ENCODE measurements at places on chromosomes 16 and 17. TPM values are rescaled to one million over a fixed set of nuclear protein-coding genes. Genes with fewer than 3 reads are reported as not detected.
A peak's percentile ranks its signal among the peaks of the same experiment; 100 is the strongest.

Gene NHLRC4
- 2.3 TPM for total RNA-seq

Gene ARL5C
- not detected for total RNA-seq

Gene TOX3
- total RNA-seq = 7.0 TPM

Gene HP
- total RNA-seq = not detected

Gene PTX4
- total RNA-seq = not detected

Gene HAP1
- total RNA-seq = 0.45 TPM

Gene KIAA0513
- total RNA-seq = 6.0 TPM

Gene SAMD14
- total RNA-seq = 17.3 TPM

Gene PPP1R27
- 0.35 TPM for total RNA-seq

Gene RASL10B
- 20.5 TPM for total RNA-seq

GRCh38 chr16:52086901-52087300 is 460.0 kb downstream of the TOX3 start:
- peaks cover 37% of the 10 kb centered on the region for H3K27me3 ChIP-seq
- H3K36me3 ChIP-seq = no peaks in the 10 kb centered on the region
- no peak for DNase-seq
- H3K4me3 ChIP-seq = no peak overlapping the region
- no peaks in the 10 kb centered on the region for H3K4me1 ChIP-seq

GRCh38 chr17:58388302-58389190 is 28.8 kb downstream of the RNF43 start:
- no peaks in the 10 kb centered on the region for H3K27me3 ChIP-seq
- H3K4me3 ChIP-seq = no peak overlapping the region
- DNase-seq = no peak
- H3K27ac ChIP-seq = peak overlapping the region; percentile 66

- H3K27ac ChIP-seq = peak overlapping the region; percentile 21
- peak overlapping the region; percentile 44 for H3K4me3 ChIP-seq
- H3K4me1 ChIP-seq = peaks cover 13% of the 10 kb centered on the region
- peaks cover 4% of the 10 kb centered on the region for H3K27me3 ChIP-seq
- peaks cover 10% of the 10 kb centered on the region for H3K36me3 ChIP-seq
Measured at GRCh38 chr17:17305281-17305801, 2.2 kb downstream of the NT5M start.

DNA sequence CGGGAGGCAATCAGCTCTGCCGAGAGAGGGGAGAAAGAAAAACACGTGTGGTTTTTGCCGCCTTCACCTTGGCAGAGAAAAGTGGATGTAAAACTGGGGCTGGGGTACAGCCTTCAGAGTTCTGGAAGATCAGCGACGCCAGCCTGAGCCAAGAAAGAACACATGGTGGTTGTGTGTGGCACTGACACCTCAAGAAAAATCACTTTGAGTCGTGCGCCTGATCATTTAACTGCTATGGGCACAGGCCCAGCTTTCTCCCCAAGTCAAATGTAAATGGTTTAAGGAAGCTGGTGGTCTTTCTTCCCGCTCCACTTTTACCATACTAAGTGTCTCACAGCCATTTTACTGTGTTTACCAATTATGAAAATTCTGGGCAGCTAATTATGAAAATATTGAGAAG is 461.8 kb upstream of the SOX9 start:
- no peak for DNase-seq
- H3K4me1 ChIP-seq = no peaks in the 10 kb centered on the region
- no peak overlapping the region for H3K27ac ChIP-seq
- H3K4me3 ChIP-seq = no peak overlapping the region

DNA sequence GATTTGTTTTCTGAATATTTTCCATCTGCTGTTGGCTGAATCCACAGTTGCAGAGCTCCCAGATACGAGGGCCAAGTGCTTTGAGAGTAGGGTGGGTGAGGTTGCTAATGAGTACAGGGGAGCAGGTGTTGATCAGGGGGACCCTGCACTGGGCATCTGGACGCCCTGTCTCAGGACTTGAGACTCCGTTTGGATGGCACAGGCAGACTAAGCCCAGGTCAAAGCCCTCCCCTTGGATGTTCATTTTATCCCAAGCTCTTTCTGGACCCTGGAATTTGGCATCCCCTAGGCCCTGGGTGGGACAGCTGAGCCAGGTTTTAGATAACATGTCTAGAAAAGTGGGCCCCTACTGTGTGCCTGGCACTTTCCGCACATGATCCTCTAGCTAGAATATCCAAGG is 12.1 kb downstream of the USP6 start:
- H3K4me3 ChIP-seq = no peak overlapping the region
- H3K4me1 ChIP-seq = no peaks in the 10 kb centered on the region
- H3K36me3 ChIP-seq = no peaks in the 10 kb centered on the region
- H3K27me3 ChIP-seq = peaks cover 35% of the 10 kb centered on the region

DNA sequence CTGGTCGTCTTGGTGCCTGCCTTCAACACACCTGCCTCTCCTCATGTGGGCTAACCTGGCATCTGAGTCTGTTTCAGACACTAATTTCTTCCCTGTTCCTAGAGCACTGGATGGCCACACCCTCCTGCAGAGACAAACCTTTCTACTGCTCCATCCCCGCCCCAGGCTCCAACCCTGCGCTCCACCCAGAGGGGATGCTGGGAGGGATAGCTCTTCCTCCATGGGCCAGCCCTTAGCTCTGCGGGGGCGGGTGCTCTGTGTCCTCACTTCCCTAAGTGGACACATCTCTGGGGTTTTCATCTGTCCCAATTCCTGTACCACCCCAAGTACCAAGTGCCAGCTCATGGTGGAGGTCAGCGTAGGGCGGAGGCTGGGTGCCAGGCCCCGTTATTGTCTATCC is 11.0 kb upstream of the CRISPLD2 start:
- no peaks in the 10 kb centered on the region for H3K36me3 ChIP-seq
- no peak overlapping the region for H3K27ac ChIP-seq
- H3K27me3 ChIP-seq = peaks cover 5% of the 10 kb centered on the region
- DNase-seq = no peak

DNA sequence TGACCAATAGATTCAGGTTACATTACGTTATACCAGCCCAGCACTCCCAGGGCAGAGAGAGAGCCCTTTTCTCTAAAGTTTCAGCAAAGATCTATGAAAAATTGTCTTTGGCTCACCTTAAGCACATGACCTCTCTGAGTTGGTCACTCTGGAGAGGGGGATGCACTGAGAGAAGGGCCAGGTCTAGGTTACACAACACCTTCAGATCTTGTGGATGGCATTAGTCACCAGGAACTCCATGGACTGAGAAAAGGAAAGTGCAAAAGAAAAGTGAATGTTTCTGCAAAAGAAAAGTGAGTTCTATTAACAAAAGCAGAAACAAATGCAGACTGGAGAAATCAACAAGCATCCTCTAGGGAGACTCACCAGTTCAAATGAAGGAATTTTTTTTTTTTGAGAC is 253.3 kb upstream of the SALL1 start:
- H3K4me1 ChIP-seq = no peaks in the 10 kb centered on the region
- H3K36me3 ChIP-seq = no peaks in the 10 kb centered on the region
- H3K27me3 ChIP-seq = peaks cover 4% of the 10 kb centered on the region
- H3K4me3 ChIP-seq = no peak overlapping the region

GRCh38 chr16:14202697-14203096 is 131.6 kb downstream of the MRTFB start:
- peak overlapping the region; percentile 43 for H3K27ac ChIP-seq
- DNase-seq = no peak
- peaks cover 15% of the 10 kb centered on the region for H3K36me3 ChIP-seq
- H3K27me3 ChIP-seq = no peaks in the 10 kb centered on the region

GRCh38 chr17:70875729-70876310 is 706.5 kb downstream of the KCNJ2 start:
- H3K27ac ChIP-seq = peak overlapping the region; percentile 56
- H3K36me3 ChIP-seq = no peaks in the 10 kb centered on the region
- no peak overlapping the region for H3K4me3 ChIP-seq

GRCh38 chr16:65751622-65752521 is 614.6 kb upstream of the CDH5 start:
- H3K4me3 ChIP-seq = no peak overlapping the region
- peak overlapping the region; percentile 9 for H3K27ac ChIP-seq
- peaks cover 31% of the 10 kb centered on the region for H3K4me1 ChIP-seq
- H3K36me3 ChIP-seq = no peaks in the 10 kb centered on the region
- peaks cover 11% of the 10 kb centered on the region for H3K27me3 ChIP-seq

DNA sequence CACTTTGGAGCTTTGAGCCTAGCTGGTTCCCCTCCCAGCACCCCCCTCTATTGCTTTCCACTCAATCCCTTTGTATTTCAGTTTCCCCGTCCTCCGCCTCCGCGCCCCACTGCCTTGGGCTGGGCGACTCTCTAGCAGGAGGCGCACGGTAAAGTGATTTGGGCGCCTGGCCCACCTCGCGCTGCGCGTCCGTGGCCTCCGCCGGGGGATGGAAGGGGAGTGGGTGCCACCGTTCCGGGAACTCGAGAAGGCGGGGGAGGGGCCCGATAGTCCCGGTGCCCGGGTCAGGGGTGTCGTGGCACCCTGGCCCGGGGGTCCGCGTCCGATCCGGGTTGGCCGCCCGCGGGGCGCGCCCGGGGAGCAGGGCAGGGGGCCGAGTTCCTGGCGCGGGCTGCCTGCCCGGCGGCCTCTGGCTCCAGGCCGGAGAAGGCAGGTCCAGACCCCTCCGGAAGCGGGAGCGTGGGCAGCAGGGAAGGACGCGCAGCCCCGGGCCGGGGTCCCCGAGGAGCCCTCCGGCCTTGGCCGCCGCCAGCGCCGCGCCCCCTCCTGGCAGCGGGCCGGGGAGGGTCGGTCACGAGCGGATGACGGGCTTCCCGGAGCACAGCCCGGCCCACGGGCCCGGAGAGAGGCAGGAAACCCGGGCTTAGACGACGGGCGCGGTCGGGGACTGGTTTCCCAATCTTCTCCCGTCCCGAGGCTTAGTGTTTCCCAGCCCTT is 15.8 kb downstream of the MEOX1 start:
- H3K27me3 ChIP-seq = peaks cover 2% of the 10 kb centered on the region
- H3K36me3 ChIP-seq = no peaks in the 10 kb centered on the region
- no peak overlapping the region for H3K27ac ChIP-seq

- H3K27me3 ChIP-seq = no peaks in the 10 kb centered on the region
- peaks cover 12% of the 10 kb centered on the region for H3K4me1 ChIP-seq
- H3K36me3 ChIP-seq = no peaks in the 10 kb centered on the region
- peak overlapping the region; percentile 68 for H3K27ac ChIP-seq
Measured at GRCh38 chr17:19024101-19025078, 19.8 kb upstream of the FAM83G start.

- H3K36me3 ChIP-seq = no peaks in the 10 kb centered on the region
- H3K27ac ChIP-seq = no peak overlapping the region
- no peak for DNase-seq
- H3K4me3 ChIP-seq = no peak overlapping the region
- peaks cover 97% of the 10 kb centered on the region for H3K27me3 ChIP-seq
Measured at GRCh38 chr17:45789874-45790273, 5.8 kb downstream of the CRHR1 start.

DNA sequence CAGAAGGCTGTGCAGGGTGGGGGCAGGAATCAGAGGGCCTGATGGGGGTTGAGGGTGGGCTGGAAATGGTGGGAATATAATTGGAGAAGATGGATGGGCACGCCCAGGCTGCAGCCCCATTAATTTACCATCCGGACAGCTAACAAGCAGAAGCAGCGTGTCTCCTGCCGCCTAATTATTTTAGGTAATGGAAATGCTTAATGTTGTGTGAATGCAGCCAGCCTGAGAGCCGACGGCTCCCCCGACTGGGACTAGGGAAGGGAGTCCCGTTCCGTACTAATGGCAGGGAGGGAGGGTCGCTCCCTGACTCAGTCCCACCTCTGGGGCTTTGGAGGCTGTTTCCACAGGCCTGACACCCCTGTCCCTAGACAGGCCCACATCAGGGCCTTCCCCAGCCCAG is 4.7 kb upstream of the OVCA2 start:
- no peak overlapping the region for H3K4me3 ChIP-seq
- H3K4me1 ChIP-seq = peaks cover 8% of the 10 kb centered on the region
- H3K36me3 ChIP-seq = peaks cover 17% of the 10 kb centered on the region
- no peaks in the 10 kb centered on the region for H3K27me3 ChIP-seq

- no peak for DNase-seq
- no peak overlapping the region for H3K4me3 ChIP-seq
- no peaks in the 10 kb centered on the region for H3K4me1 ChIP-seq
Measured at GRCh38 chr16:49121636-49122035, 160.0 kb downstream of the CBLN1 start.

DNA sequence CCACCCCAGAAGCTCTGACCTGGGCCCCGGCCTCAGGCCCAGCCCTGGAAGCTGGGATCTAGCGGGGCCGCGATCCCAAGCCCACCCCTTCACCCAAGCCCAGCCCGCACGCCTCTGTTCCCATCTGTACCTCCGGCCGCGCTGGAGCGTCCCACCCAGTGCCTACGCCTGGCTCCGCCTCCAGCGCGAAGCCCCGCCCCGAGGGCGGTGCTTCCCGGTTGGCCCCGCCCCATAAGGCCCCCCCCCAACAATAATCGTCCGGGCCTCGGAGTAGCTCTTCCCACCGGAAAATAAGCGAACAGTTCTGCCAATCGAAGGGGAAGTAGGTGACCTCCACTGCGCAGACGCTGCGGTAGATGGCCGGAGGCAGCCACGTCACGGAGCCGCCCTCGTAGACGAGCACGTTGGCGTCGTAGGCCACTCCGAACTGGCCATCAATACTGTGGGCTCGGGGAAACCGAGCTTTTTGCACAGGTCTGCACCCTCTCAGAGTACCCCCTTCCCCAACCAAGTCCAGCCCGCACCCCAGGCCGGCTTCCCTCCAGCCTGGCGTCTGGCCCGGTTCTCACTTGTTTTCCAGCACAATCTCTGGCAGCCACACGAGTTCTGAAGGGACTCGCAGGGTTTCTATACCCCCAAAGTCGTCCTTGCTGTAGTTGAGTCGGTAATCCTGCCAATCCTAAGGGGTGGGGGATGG is 1.1 kb downstream of the CHRNE start:
- no peak overlapping the region for H3K4me3 ChIP-seq
- H3K36me3 ChIP-seq = peaks cover 8% of the 10 kb centered on the region
- peaks cover 13% of the 10 kb centered on the region for H3K4me1 ChIP-seq
- H3K27me3 ChIP-seq = no peaks in the 10 kb centered on the region
- no peak for DNase-seq
- H3K27ac ChIP-seq = no peak overlapping the region

- H3K27ac ChIP-seq = peak overlapping the region; percentile 65
- H3K4me3 ChIP-seq = no peak overlapping the region
- H3K27me3 ChIP-seq = no peaks in the 10 kb centered on the region
- no peak for DNase-seq
- peaks cover 6% of the 10 kb centered on the region for H3K36me3 ChIP-seq
Measured at GRCh38 chr17:9427465-9428315, 147.9 kb downstream of the STX8 start.

GRCh38 chr16:69244336-69244735 is 57.4 kb downstream of the SNTB2 start:
- H3K4me3 ChIP-seq = no peak overlapping the region
- H3K36me3 ChIP-seq = peaks cover 11% of the 10 kb centered on the region
- DNase-seq = no peak
- H3K27ac ChIP-seq = no peak overlapping the region
- H3K27me3 ChIP-seq = no peaks in the 10 kb centered on the region

GRCh38 chr17:78878871-78879527 is 24.0 kb downstream of the CEP295NL start:
- peaks cover 9% of the 10 kb centered on the region for H3K36me3 ChIP-seq
- peaks cover 41% of the 10 kb centered on the region for H3K4me1 ChIP-seq
- peak overlapping the region; percentile 94 for H3K27ac ChIP-seq
- no peaks in the 10 kb centered on the region for H3K27me3 ChIP-seq

GRCh38 chr17:1731194-1731506 is 6.6 kb downstream of the WDR81 start:
- H3K27me3 ChIP-seq = no peaks in the 10 kb centered on the region
- no peak overlapping the region for H3K27ac ChIP-seq
- H3K36me3 ChIP-seq = peaks cover 12% of the 10 kb centered on the region
- no peak overlapping the region for H3K4me3 ChIP-seq
- peaks cover 8% of the 10 kb centered on the region for H3K4me1 ChIP-seq
